ENCODE measurements at places on chromosomes 11 and 22.
A peak's percentile ranks its signal among the peaks of the same experiment; 100 is the strongest.

GRCh38 chr22:37880668-37881440 is 25.2 kb upstream of the MICALL1 start:
- no peak for DNase-seq

DNA sequence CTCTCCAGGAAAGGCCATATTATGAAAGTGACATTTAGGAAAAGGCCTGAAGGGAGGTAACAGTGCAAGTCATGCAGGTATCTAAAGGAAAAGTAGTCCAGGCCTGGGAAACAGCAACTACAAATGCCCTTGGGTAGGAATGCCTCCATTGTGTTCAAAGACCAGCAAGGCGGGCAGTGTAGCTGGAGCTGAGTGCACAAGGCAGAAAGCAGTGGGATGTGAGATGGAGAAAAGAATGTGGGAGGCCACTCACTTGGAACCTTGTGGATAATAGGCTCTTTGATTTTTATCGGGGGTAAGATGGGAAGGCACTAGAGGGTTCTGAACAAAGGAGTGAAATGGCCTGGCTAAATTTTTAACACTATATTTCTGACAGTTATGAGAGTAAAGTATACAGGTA is 188.6 kb downstream of the PGR start:
- DNase-seq = no peak

DNA sequence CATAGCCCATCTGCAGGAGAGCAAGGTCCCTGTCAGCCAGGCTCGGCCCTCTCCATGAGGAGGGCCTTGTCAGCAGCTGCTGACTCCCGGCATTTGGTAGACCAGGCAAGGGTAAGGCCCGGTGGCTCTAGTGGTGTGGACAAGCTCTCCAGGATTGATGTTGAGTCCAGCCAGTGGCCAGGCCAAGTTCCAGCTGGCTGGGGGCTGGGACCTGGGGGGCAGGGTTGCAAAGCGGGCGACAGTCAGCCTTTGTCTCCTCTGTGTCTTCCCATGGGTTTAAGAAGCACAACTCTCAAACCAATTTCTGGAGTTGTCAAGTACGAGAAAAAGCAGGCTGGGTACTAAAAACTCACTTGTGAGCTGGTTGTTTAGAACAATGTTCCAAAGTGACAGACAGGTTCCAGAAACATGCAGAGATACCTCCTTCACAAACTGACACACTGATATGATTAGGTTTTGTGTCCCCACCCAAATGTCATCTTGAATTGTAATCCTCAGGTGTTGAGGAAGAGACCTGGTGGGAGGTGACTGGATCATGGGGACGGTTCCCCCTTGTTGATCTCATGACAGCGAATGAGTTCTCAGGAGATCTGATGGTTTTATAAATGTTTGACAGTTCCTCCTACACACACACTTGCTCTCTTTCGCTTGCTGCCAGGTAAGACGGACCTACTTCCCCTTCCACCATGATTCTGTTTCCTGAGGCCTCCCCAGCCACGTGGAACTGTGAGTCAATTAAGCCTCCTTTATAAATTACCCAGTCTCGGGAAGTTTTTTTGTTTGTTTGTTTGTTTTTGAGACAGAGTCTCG is 52.3 kb upstream of the SERPIND1 start:
- DNase-seq = no peak

DNA sequence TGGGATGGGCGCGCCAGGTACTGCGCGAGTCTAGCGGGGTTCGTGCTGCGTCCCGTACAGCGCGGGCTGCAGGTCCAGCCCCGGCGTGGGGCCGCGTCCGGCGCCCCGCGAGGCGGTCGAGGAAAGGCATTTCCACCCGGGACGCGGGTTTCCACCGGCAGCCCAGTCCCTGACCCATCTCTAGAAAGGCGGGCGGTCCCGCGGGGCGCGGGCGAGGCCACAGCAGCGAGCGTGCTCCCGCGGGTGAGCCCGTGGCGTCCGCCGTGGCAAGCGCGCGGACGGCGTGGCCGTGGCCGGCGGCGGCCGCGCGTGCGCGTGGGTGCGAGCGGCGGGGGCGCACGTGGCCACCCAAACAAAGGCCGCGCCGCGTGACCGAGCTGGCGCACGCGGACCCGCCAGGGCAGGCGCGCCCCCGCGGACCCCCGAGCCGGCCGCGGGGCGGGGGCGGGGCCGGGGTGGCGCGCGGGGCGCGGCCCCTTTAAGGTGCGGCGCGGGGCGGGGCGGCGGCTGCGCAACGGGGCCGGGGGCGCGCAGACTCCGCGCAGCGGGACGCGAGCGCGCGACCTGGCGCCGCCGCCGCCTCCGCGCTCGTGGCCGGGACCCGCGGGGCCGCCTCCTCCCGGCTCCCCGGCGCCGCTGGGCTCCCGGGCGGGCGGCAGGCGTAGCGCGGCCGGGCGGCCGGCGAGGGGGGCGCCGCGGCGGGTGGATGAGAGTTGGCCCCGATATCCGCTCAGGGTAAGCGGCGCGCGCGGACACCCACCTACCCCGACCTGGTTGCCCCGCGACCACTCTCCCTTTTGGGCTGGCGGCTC is 39.3 kb upstream of the CELSR1 start:
- DNase-seq = no peak

DNA sequence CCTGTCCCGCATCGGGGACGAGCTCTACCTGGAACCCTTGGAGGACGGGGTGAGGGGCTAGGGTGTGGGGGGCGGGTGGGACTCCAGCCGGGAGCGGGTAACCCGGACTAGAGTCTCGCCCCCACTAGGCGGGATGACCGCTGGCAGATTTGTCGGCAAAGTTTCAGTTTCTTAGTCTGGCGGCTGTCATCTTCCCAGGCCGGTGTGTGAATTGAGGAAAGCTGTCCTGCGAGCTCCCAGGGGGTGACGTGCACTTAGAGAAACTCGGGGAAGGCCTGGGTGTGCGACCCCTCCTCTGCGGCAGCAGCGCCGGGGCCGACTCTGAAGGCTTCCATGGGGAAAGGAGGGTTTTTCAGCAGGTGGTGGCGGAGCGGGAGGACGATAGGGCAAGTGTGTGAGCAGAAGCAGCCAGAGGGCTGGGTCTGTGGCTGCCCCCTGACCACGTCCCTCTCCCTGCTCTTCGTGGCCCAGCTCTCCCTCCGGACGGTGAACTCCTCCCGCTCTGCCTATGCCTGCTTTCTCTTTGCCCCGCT is 463 bp downstream of the RAD9A start:
- no peak for DNase-seq

DNA sequence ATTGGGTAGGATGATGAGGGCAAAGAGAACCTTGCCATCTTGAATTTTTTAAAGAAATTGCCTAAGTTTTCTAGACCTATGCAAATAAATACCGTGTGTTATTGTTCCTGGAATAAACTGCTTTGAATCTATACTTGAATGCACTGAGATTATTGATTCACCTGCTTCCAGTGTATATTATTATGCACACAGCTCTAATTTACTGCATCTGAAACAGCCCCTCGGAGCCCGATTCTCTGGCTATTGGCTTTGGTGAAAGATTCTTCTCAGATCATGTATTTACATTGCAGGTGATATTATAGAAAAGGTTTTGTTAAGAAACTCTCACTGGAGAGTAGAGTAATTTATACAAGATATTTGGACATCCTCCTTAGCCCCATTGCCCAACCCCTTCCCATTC is 254.2 kb downstream of the TENM4 start:
- DNase-seq = no peak

DNA sequence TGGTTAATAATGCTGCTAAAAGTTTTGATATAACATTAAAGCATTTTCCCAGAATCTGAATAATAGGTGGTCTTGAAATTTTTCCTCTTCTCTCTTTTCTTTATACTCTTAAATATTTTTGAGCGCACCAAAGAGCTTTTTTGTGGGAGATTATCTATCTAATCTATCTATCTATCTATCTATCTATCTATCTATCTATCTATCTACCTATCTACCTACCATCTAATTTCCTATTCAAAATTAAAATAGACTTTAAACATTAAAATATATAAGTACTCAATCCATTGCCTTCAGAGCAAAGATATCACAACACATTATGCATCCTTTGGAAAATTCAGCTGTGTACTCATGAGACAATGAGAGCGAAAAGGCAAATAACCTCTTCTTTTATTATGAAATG is 55.8 kb downstream of the ELMOD1 start:
- DNase-seq = no peak

DNA sequence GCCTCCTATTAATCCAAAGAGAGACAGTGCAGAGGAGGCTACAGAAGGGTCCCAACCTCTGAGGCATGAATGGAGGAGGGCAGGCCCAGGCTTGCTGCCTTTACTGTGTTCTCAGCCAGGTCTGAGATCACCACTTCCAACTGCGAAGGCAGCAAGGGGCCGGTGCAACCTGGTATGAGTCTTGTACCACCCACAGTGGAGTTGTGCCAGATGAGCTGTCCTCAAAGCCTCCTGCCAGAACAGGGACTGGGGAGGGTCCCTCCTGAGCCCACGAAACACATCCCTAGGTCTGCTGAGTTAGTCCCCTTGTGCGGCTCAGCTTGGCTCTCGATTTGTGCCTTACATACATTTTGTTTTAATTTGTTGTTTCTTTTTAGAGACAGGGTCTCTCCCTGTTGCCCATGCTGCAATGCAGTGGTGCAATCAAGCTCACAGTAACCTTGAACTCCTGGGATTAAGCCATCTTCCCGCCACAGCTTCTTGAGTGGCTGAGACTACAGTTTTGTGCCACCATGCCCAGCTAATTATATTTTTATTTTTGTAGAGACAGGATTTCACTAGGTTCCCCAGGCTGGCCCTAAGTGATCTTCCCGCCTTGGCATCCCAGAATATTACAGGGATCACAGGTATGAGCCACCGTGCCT is 9.3 kb downstream of the MIF start:
- DNase-seq = no peak

DNA sequence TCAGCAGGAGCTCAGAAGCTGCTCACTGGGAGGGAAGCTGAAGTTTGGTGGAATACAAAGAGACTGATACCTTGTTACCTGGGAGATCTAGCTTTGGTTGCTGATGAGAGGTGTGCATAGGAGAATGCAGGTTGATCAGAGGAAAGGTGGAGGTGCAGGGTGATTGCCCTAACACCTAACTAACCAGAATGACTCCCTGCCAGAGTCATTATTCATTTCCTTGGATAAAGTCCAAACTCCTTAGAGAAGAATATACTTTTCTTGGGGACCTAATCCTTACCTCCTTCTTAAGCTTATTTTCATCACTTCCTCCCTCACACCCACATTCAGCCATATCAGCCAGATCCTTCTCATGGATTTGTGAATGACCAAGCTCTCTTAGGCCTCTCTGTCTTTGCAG is 814.2 kb upstream of the TENM4 start:
- no peak for DNase-seq

GRCh38 chr11:10303558-10304363 is 1.1 kb upstream of the ADM start:
- no peak for DNase-seq

- no peak for DNase-seq
Measured at GRCh38 chr11:125649465-125650166, 24.7 kb downstream of the CHEK1 start.

DNA sequence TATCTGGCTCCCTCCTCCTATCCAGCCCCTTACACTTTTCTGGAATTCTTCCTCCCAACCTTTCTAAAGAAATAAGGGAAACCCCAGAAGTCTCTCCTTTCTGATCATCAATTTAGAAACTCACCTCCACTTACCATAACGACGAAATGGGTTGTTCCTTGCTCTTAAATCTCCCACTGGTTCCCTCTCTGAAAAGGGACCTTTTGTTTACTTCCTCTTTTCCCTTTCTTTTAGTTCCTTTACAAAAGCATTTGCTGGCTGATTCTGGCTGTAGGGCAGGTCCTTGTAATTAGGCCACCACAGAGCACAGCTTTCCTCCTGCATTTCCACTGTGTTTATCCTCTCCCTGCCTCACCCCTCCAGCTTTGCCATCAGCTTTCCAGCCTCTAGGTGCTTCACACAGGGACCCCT is 12.0 kb downstream of the JAML start:
- DNase-seq = no peak

DNA sequence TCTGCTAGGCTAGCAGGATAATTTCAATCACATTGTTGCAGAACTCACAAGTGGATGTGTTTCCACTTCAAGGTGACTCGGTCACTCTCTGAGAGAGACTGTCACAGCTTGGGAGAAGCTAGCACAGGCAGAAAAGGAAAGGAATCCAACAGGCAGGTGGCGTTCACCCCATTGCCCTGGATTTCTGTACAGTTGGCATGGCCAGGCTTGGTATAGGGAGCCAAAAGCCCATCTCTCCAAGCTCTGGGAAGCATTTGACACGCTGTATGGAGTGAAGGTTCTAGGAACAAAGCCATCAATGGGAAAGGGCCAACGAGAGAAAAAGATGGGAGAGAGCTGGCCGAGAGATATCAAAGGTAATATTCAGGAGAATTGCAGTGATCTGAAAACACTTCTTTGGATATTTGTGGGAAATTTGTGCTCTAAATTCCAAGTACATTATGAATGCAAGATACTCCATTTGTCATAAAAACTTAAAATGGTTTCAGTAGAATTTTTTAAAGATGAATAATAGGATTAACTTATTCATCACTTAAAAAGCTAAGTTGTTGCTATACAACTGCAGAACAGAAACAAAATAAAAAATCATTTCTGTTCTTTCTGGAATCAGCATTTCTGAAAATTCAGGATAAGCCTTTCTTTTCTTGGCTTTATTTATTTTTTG is 223.5 kb upstream of the NTM start:
- DNase-seq = no peak

- no peak for DNase-seq
Measured at GRCh38 chr11:29432719-29433325, 584.0 kb downstream of the KCNA4 start.

GRCh38 chr11:73299751-73300150 is 8.3 kb upstream of the ARHGEF17 start:
- DNase-seq = no peak

DNA sequence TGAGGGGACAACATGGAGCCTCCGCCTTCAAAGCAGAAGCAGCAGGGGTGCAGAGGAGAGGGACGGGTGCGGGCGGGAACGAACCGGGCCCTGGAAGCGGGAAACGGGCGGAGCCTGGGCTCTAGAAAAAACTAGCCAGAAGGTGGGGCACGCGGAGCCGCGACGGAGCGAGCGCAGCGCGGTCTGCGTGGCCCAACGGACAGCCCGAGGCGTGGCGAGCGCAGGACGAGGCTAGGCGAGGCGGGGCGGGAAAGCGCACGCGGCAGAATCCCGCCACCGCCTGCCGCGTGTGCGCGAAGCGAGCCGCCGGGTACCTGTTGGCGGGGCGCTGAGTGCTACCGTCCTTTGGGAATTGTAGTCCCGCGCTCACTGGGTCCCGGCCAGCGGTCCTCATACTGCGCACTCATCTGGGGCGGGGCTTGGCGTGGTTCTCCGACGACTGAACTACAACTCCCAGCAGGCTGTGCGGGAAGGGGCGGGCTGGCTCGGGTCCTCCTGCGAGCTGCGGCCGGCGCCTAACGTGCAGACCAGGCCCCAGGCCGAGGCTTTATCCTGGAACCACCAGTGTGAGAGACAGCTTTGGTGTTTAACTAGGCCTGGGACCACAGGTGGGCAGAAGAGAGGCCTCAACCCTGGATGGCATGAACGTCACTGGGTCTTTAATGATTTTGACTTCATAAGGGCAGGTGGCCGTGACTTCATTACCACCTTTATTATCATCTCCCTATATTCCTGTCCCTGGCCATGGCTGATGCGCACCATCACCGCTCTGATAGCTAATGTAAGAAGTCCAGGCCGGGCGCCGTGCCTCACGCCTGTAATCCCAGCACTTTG is at the start of gene ATL3:
Gene ATL3 (minus strand): TSS at position 55 of the 834 bp plus-strand sequence. CDS start 41 bp downstream, at position 14.
- DNase-seq = peak; percentile 38

GRCh38 chr22:29308148-29308790 is 1.8 kb downstream of the GAS2L1 start:
- no peak for DNase-seq

GRCh38 chr11:73335204-73335923 is 27.3 kb downstream of the ARHGEF17 start:
- DNase-seq = peak; percentile 55

Data from NCI-H2107 (cell line).